Left renal pelvis (tissue), 4 donors: ENCODE measurements at places on chromosomes 16 and 17.
A peak's percentile ranks its signal among the peaks of the same experiment; 100 is the strongest.

DNA sequence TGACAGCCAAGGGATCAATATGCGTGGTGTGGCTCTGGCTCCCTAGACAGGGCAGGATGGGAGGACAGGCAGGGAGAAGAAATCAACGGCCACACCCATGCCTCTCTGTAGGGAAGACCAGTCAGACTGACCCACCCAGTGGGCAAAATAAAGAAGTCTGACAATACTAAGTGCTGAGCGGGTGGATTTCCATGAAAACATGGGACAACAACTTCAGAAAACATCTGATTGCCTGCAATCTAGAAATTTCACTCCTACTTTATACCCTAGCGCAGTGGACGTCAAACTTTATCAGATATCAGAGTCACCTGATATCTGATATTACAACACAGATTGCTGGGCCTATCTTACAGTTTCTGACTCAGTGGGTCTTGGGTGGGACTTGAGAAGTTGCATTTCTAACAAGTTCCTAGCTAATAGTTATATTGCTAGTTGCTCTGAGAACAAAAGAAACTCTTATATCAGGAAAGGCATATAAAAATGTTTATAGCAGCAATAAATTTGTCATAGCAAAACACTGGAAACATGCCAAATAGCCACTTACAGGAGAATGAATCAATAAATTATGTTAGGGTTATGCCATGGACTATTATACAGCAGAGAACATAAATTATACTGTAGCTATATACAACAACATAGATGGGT, 38.4 kb downstream of the C17orf67 start:
- DNase-seq = no peak

GRCh38 chr17:1487939-1488825, 4.3 kb downstream of the MYO1C start:
- peak; percentile 75 for DNase-seq

- no peak for DNase-seq
Measured at GRCh38 chr17:4109449-4109848, 33.4 kb downstream of the ZZEF1 start.

GRCh38 chr17:76524598-76525512, 12.7 kb downstream of the CYGB start:
- no peak for DNase-seq

GRCh38 chr16:57588831-57589230, 39.6 kb upstream of the ADGRG1 start:
- no peak for DNase-seq

DNA sequence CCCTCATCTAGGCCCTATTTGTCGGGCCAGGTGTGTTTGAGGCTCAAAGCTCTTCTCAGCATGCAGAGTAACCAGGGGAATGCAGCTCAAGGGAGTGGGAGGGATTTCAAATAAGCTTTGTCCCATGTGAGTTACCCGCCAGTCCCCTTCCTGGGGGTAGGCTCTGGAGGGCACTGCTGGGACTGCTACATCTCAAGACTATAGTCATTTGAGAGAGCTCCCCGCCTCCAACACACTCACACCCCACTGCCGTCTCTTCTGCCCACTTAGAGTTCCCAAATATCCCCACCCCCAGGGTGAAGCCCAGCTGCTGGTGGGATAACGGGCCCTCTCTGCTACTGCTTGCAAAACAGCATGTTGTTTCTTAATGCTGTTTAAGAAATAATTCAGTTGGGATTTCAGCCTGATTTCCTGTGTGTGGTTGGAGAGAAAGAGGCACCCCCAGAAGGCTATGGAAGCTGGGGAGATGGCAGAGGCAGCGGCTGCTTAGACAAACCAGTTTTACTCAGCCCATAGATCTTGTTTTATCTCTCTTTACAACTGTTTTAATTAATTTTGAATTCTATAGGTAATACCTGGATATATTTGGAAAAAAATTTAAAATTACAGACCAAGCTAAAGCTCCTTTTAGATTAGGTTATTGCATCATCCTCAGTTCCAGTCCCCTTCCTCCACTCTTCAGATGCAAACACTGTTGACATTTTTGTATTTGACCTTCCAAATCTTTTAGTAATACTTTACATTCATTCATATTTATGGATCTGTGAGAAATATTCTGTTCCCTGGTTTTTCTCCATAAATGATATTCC, 4.1 kb upstream of the MPO start:
- DNase-seq = no peak

GRCh38 chr16:31352376-31353115, 2.4 kb upstream of the ITGAX start:
- no peak for DNase-seq

DNA sequence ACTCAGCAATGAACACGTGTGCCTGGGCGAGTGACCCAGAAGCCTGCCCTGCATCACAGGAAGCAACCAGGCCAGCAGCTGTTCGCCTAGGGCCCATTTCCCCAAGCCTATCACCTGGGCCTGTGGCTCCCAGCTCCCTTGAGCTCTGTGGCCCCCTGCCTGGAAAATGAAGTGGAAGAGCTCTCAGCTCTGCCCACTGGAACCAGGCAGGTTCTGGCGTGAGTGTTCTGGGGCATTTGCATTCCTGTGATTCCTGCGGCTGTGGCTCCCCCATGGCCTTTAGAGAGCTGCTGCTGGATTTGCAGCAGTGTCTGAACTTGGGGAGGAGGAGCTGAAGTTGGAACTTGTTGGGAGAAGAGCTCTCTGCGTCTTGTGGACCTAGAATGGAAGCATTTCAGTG, 22.8 kb downstream of the PGS1 start:
- DNase-seq = no peak

- no peak for DNase-seq
Measured at GRCh38 chr16:69831212-69832123, 69.3 kb downstream of the WWP2 start.

- DNase-seq = no peak
Measured at GRCh38 chr17:47219621-47220475, 10.7 kb downstream of the MYL4 start.

DNA sequence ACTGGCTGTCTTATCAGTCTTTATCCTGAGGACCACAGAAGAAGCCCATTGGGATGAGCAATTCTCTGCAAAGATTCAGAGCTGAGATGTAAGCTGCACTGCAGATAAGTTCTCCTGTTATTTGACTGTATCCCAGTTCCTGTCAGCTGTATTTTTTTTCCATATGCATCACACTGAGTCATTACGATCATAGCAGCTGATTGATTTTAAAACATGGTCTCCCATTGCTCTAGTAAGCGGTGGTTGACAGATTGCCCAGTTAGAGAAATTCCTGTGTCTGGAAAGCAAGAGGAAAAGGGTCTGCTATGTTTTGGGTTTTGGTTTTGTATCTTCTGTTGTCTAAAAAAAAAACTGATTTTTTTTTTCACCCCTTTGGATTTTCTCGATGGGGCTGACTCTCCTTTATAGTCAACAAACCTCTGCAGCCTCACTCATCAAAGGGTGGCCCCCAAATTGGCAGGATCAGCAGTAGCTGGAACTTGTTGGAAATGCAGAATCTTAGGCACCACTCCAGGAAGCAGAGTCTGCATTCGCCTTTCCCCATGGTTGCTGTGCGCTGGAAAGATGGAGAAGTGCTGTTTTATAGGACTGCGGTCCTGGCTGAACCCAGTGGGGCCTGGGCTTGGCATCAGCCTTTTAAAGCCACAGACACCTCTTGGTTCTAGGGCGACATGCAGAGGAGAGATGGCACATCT, 220.1 kb upstream of the MPHOSPH6 start:
- no peak for DNase-seq

GRCh38 chr16:17160285-17160853, 310.4 kb downstream of the XYLT1 start:
- no peak for DNase-seq

- no peak for DNase-seq
Measured at GRCh38 chr17:80034791-80035686, 633 bp downstream of the TBC1D16 start.

DNA sequence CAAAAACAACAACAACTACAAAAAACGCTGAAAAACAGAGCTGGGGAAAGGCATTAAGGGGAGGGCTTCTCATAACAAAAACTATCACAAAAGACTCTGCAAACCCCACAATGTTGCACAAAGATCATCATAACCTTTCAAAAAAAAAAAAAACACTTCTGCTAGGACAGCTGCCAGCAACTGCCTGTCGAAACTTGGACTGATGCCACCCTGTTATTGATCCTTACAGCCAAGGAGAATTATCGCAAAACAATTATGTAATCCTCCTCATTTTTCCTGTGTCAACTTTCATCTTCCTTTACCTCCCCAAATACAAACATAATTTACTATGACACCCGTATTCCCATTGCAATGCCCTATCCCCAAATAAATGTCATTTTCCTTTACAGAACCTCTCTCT, 9.3 kb downstream of the CCDC40 start:
- no peak for DNase-seq

GRCh38 chr16:81401035-81401950, 43.3 kb upstream of the CMIP start:
- no peak for DNase-seq
